ENCODE measurements at places on chromosomes 1 and 21.

GRCh38 chr1:12420171-12420570, 190.3 kb downstream of the VPS13D start:
- no peak for DNase-seq

DNA sequence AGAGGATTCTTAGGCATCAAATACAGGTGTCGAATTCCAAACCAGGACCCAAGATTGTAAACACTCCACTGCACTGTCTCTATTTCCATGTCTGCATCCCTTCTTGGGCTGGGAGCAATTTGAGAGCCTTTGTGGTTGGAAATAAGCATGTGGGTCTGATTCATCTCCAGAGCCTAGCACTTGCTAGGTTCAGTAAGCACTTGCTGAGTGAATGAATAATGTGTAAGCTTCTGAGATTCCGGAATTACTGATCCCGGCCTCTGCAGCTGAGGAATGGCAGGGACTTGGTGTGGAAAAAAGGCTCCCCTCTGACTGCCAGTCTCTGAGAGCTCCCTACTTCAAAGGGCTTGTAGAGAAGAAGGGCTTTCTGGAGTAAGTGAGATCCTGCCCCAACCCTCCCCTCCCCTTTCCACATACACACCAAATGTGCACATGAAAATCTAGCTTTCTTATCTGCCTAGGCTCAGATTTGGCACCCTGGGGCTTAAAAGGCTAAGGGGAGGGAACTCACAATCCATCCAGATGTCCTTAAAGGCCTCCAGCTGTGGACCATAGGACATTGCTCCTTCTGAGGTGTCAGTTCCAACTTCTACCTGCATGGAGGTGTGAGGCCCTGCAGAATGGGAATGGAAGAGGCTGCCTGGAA, 39.6 kb upstream of the TRABD2B start:
- DNase-seq, result no peak

DNA sequence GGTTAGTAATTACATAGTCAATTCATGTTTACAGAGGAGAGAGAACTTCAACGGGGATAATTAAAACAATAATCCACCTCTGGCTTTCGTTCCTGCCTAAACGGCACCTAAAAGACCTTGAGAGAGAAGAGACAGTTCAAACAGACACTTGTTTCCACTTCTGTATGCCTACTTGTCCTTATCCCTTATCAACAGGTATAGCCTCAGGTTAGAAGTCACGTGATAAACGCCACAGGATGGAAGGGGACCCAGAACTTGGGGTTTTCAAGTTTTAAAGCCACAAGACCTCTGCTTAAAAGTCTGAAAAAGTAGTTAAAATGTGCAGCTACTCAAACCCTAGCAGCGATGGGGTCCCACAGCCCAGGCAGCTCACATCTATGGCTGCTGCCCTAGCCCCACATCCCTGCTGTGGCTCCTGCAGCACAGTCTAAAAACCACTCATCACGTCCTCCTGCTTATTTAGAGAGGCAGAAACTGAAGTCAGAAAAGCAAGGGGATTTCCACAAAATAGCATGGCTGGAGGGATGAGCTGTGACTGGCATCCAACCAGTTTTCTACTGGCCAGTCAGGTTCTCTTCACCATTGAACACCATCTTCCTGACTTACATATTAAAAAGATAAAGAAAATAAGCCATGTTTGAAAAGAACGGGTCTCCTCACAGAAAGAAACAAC, 51.2 kb upstream of the SEC16B start:
- DNase-seq, result no peak

DNA sequence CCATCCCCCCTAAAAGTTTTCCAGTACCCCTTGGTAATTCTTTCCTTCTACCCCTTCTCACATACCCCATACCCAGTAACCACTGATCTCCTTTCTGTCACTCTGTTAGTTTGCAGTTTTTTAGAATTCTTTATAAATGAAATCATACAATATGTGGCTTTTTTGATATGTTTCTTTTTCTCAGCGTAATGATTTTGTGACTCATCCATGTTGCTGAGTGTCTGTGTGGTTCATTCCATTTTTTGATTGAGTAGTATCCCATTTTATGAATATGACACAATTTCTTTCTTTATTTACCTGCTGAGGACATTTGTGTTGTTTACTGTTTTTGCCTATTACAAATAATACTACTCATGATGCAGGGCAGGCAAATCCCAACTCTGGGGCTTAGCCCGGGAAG, 1605.3 kb downstream of the BRINP3 start:
- no peak for DNase-seq

- no peak for DNase-seq
Observed at GRCh38 chr1:113353580-113353979, 36.7 kb upstream of the MAGI3 start.

DNA sequence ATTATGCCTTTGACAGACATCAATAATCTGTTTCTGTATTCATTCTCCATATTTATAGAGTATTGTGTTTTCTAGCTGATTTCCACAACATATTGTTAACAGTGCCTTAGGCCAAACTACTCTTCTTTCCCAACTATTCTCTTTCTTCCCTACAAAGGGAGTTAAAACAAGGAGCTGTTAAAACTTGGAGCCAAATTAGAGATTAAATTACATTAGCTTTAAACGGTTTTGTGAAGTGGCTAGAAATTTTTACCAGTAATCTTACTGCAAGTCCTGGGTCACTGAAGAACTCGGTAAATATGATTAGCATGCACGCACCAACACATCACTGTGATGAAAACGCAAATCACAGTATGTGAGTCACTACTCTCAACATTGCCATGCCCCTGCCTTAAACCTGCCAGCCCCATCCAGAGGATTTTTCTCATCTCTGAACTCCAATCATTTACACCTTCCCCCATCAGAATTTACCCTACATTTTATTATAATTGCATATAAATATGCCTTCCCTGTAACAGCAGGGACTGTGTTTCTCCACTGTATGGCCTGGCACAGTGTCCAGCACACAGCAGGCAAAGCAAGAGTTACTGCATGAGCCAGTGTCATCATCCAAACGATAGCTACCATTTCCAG, 1.5 kb upstream of the PRDX6 start:
- DNase-seq, result no peak

DNA sequence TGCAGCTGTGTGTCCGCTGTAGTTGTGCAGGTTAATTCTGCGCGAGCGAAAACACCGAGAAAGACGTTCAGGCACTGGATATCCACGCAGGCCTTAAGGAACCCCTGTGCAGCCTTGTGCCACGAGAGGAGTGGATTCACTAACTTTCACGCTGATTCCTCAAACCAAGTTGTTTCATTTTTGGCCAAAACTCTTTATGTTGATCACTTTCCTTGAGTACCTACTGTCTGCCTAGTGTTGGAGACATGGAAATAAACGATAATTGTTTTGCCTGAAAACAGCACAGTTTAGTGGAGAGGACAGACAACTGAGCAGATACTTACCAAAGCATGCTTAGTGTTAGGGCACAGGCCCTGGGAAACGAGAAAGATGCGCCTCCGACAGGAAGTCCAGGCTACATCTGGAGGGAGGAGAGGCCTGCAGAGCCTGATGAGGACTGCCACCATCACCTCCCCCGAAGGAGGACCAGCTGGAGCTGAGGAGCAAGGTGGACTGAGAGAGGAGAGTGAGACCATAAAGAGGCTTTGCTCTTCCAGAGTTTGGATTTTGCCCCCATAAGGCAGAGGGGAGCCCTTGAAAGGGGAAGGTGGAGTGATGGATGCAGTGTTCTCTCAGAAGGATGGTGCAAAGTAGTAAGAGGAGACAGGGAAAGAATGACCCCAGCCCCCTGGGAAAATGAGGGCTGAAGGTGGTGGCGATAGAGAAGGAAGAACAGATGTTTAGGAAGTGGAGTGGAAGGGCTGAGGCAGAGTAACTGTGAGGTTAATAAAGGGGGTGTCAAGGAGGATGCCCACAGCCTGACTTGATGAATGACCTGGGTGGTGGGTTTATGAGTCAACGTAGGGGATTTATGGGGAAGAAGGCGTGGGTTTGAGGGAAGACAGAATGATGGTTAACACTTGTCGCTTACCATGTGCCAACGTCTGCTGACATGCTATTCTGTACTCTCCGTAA, 956 bp upstream of the SCAF4 start:
- DNase-seq, result peak; percentile 22

GRCh38 chr21:28590676-28591075, 402.0 kb downstream of the LTN1 start:
- no peak for DNase-seq

DNA sequence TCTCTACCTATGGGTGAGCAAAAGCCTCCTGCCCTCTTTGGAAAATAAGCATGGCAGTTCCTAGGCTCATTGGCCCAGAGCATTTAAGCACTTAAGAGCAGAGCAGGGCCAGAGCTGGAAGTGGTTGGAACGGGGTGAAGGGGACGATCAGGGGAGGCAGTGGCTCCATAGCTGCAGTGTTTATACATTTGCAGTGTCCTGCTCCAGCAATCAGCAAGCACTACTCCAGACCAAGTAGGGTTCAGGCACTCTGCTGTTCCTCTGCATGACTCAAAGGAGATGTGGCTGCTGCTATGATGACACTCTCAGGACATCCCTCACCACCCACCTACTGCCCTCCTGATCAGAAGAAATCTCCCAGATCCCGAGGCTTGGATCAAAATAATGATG, 55.0 kb downstream of the TRABD2B start:
- DNase-seq, result no peak

DNA sequence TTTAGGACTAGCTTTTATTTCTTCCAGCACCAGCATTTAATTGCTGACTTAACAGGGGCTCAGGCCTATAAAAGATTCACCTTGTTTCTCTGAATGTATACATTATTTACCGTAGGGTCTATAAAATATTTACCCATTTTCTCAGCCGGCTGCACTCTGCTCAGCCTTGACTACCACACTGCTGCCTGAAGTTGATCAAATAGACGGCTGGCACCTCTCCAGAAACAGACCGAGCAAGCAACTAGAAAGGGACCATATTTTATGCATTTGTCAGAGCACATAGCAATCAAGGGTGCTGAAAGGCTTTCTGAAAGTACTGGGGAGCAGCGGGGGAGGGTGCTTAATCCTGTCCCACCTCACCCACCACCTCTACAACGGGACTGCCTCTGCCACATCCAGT, 64.7 kb upstream of the FGGY start:
- DNase-seq, result no peak

GRCh38 chr1:203148127-203148526, 20.6 kb downstream of the ADORA1 start:
- no peak for DNase-seq

DNA sequence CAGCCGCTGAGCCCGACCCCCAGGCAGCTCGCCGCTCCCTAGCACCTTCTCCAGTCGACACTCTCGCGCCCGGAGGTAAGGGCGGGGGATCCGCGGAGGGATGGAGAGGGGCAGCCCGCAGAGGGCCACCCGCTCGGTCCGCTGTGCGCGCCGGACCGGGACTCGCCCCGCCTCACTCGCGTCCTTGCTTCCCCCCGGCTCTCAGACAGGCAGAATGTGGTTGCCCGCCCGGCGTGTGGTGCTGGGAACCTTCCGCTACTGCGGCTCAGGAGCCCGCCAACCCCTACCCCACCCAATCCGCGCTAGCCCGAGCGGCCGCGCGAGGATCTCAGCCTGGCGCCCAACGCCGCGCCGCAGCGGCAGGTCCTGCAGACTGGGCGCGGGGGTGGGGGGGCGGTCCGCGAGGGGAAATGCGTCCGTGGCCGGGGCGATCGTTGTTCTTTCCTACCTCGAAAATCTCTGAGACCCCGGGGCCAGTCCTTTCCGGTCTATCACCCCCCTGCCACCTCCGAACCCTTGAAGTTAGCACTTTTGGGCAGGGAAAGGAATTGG, 404 bp downstream of the LRRC8C start:
- peak; percentile 71 for DNase-seq

GRCh38 chr1:236495467-236496112, 28.2 kb upstream of the LGALS8 start:
- no peak for DNase-seq

- DNase-seq, result no peak
Observed at GRCh38 chr21:38181096-38181495, 75.7 kb upstream of the KCNJ15 start.

DNA sequence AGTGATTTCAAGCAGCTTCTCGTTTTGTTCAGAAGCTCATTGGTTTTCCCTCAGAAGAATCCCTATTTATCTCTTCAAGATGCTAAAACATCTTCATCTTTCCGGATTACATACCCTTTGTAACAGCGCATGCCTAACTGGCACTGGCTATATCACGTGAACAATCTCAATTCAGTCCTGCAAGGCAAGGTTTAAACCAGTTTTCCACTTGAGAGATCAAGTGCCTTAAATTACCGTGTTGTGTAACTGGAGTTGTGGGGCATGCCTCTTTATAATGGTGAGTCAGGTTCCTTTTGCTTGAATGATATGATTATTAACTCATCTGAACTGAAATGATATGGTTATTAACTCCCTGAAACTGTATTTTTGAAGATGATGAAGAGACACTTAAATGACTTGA, 11.0 kb upstream of the ZFP69B start:
- DNase-seq, result no peak

GRCh38 chr1:61397935-61398334, 315.6 kb downstream of the NFIA start:
- no peak for DNase-seq

- no peak for DNase-seq
Observed at GRCh38 chr1:102863704-102864103, 244.6 kb downstream of the COL11A1 start.

DNA sequence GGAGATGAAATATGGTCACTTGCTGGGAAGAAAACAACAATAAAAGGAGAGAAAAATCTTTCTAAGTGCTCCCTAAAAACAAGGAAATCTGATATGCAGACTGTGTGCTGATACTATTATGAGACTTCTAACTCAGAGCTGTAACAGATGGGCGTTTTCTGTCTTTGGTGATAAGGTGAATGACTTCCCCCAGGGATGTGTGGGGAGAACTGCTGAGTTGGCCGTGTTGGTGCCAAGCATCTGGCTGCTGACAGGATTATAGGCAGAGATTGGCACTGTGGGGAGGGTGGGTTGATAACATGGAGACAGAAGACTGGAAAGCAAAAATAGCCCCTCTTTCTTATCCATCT, 438.5 kb upstream of the PLXNA2 start:
- no peak for DNase-seq

- DNase-seq, result no peak
Observed at GRCh38 chr1:26021647-26022403, at the start of gene EXTL1. Gene EXTL1, plus strand, starts transcription at chr1:26021775. Its CDS starts 872 bp downstream, at chr1:26022647.

- no peak for DNase-seq
Observed at GRCh38 chr1:25695771-25696311, 79.2 kb downstream of the MAN1C1 start.

DNA sequence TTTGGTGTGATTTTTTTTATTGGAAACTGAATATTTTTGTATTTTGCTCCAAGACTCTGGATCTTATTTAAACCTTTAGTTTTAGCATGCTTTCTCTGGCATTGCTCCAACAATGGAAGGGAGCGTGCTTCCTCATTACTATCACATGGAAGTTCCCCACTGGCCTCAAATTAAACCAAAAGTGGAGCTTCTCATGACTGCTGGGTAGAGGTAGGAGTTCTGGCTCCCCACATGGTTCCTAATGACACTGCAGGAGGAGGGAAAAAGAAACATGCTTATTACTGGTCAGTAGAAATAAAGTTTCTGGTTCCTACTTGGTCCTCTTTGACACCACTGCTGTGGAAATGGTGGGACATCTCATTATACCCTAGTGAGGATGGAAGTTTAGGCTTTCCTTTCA, 310.5 kb downstream of the PTGER3 start:
- no peak for DNase-seq

DNA sequence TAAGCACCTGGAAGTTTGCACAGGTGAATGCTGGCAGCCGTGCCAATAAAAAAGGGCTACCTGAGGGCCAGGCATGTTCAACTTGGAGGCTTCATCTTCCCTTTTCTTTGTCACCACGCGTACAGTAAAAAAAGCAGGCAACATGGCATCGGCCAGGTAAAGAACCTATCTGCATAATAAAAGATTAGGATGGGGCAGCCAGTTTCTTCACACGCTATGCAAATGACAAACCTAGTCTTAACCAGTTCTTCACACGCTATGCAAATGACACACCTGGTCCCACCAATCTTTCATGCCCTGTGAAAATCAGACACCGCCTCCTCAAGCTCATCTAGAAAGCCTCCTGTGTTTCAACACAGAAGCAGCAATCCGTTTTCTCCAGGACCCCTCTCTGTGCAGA, 413.4 kb downstream of the HLX start:
- no peak for DNase-seq
